Left ventricle myocardium superior (tissue), 1 donor: ENCODE measurements at places on chromosomes 5 and 9.

DNA sequence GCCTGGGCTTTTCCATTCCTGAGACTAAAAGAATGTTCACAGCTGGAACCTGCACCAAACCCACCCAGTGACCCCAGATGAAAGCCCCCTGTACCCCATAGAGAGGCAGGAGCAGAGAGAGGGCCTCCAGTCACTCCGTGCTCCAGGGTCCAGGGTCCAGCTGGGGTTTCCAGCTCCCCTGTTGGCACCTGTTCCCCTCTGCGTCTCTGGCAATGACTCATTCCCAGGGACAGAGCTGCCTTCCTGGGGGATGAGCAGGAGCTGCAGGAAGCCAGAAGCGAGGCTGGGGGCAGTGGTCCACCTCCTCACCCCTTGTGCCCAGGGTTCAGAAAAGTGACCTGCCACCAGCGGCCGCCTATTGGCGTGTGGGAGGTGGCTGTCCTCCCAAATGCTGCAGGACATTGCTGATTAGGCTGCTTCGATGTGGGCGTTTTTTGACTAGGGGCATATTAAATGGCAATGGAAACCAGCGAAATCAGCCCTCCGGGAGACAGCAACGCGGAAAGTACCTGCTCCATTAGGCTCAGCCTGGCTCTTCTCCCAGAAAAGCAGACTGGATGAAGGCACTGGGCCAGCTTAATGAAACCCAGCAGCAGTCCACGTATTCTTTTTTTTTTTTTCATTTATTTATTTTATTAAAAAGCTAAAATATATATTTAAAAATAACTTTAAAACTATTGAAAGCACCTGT, 97.4 kb downstream of the DAP start:
- DNase-seq = no peak

GRCh38 chr9:107637421-107638420, 148.2 kb upstream of the KLF4 start:
- DNase-seq = peak; percentile 91

DNA sequence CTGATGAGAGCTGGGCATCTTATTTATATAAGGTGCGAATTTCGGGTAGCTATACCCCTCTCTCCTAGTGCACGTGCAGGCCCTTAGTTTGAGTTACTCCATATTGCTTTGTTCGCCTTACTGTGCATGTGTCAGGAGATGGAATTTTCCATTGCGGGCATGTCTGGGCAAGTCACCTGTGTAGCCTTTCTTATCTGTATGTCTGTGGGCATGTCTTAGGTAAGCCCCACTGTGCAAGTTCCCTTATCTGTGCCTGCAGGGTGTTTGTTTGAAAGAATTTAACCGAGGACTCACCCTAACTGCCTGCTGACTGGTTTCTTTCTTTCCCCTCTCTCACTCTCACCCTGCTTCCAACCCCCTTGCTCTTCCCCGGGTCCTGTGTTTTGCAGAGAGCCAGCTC, 140.7 kb upstream of the RANBP3L start:
- DNase-seq = no peak

DNA sequence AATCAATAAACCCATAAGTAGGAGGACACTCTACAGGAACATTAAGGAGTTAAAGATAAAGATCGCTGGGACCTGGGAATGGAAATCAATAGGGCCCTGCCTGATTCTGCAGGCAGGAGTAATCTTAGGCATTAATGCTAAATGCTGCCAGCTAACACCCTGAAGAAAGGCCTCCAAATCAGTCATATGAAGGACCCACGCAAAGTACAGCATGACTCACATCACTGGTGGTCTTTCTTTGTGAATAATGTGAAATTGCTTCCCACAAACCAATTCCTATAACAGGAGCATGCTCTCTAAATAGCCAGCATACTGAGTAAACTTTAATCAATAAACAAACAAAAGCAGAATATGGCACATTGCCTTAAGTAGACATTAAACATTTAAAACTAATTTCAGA, 172.3 kb downstream of the SEMA5A start:
- no peak for DNase-seq

- DNase-seq = no peak
These were observed 51.1 kb upstream of the CTNND2 start for GRCh38 chr5:11955331-11955730.

DNA sequence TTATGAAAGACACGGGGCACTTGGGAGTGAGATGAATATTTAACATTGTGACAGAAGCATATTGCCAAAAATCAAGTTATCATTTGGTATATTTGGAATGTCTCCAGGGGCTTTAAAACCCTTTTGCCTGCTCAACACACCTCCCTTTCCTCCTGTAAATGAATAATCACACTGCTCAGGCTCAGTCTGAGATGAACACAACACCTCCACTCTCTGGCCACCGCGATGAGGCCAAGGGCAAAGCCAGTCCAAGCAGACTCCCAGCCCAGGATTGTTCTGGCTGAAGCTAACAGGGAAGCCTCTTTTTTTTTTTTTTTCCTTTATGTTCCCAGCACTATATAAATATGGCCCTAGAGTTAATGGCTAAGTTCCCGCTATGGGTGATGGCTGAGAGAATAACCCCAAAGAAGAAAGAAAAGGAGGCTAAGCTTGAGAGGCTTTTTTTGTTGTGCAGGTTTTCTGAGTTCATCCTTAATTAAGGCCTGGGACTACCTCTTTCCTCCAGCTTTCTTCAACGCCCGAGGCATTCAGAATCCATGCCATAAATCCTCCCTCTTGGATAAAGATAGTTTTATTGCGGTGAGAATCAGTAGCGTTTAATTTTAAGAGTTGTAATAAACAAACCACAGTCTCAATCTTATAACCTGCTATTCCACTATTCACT, 10.5 kb upstream of the ERAP1 start:
- no peak for DNase-seq

GRCh38 chr5:95102080-95102479, 182.8 kb downstream of the MCTP1 start:
- no peak for DNase-seq

DNA sequence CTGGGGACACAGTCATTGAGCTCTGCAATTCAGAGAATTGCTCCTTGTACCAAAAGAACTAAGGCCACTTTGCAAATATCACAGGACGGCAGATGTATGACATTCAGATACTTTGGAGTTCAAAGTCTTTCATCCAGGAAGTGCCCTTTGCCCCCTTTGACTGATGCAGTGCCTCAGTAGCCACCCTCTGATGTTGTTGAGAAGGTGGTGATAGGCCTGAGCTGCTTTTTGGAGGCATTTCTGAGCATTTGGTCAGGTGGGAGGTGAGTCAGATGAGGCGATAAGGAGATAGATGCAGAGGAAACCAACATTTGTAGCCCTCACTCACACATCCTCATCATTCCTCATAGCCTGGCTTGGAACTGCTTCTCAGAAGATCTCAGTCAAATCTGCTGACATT, 63.4 kb downstream of the ANGPTL2 start:
- no peak for DNase-seq

DNA sequence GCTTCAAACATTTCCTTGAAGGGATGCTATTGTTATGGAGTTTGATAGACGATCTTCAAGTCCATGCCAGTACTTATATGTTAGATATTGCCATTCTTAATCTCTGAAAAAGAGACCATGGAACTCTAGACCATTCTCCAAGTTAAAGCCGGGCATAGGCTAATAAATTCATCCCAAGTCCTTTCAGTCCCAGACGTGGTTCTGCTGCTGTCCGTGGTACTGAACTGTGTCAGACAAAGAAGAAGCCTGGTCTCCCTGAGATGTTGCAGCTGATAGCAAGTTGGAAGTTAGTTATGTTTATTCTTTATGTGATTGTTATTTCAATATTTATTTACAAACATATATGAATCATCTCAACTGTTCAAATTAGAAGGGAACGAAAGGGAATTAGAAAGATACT, 158.7 kb downstream of the NMUR2 start:
- peak; percentile 38 for DNase-seq

DNA sequence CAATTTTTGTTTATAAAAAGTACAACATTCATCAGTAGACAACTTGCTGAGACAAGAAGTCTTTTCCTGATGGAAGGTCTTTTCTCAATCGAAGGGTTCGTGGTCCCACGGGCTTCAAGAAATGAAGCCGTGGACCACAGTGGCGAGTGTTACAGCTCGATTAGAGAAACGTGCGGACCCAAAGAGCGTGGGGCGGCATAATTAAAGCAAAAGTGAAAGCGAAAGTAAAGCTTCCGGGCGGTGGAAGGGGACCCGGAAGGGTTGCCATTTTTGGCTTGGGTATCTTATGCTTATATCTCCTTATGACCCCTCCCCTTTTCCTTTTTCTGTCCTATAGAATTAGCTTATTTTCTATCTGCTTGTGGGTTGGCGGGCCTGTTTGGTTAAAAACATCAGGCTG, 2309.4 kb upstream of the ACO1 start:
- DNase-seq = no peak

GRCh38 chr9:94824913-94825610, 98.6 kb downstream of the AOPEP start:
- DNase-seq = no peak

GRCh38 chr5:173752653-173753052, 135.5 kb upstream of the CPEB4 start:
- DNase-seq = no peak

GRCh38 chr5:149326611-149327010, 18.7 kb upstream of the GRPEL2 start:
- no peak for DNase-seq

DNA sequence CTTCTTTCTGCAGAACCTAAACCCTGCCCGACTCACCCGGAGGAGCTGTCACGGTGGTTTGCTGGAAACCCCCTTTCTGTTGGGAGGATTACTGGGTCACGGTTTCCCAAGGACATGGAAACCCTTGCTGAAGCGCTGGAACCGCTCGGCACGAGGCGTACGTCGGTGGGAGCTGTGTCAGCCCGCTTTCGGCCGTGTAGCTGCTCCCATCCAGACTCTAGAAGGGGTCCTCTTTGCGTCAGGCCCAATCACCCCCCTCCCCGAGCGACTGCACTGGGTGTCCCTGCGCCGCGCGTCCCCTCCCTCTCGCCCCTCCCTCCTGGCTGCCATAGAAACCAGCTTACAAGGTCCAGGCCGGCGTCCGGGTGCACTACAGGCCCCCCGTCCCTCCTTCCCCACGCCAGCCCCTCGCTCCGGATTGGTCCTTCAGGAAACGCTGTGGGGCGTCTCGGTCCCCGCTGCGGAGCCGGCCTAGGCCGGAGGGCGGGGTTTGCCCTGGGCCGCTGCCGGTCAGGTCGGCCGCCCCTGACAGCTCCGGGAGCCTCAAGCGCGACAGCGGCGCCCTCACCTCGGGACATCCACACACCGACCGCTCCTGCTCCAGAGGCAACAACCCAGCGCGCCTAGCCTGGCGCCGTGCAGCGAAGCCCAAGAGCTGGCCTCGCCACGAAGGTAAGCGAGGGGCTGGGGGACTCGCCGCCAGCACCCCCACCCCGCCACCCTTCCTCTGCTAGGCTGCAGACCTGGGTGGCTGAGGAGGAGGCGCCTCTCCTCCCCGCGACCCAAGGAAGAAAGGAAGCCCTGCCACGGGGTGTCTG, at the start of gene NIM1K:
NIM1K (plus strand) TSS at position 486 of the 818 bp plus-strand sequence. CDS start 53,551 bp downstream, outside the sequence.
- peak; percentile 77 for DNase-seq

DNA sequence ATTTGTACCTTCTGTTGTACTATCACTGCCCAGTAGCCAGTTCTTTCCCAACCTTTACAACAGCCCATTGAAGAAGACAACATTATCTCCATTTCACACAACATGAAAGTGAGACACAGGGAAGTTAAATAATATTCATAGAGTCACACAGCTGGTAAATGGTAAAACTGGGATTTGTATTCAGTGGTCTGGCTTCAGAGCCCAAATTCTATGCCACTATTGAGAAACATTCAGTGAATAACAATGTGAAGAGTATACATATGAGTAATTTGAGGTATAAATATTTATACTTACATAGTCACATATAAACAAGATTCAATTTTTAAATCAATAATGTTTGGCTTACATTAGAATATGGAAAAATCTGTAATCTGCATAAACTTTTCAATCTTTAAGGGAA, 13.8 kb downstream of the SMIM15 start:
- DNase-seq = no peak

DNA sequence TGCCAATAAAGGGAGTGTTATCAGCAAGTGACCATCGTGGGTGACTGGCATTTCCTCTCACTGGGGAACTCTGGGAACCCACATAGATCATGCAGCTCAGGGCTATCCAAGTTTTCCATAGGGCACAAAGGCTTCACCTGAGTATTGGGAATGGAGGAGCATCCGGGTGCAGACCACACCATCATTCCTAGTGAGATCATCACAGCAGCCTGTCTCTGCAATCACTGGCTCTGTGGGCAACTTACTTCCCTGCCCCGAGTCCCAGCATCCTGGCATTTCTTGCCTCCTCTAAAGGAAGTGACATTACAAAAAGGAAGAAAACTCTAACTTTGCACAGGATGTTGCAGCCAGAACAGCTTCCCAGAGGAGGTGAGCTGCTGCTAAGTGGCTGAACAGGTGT, 80.6 kb upstream of the SHB start:
- no peak for DNase-seq

DNA sequence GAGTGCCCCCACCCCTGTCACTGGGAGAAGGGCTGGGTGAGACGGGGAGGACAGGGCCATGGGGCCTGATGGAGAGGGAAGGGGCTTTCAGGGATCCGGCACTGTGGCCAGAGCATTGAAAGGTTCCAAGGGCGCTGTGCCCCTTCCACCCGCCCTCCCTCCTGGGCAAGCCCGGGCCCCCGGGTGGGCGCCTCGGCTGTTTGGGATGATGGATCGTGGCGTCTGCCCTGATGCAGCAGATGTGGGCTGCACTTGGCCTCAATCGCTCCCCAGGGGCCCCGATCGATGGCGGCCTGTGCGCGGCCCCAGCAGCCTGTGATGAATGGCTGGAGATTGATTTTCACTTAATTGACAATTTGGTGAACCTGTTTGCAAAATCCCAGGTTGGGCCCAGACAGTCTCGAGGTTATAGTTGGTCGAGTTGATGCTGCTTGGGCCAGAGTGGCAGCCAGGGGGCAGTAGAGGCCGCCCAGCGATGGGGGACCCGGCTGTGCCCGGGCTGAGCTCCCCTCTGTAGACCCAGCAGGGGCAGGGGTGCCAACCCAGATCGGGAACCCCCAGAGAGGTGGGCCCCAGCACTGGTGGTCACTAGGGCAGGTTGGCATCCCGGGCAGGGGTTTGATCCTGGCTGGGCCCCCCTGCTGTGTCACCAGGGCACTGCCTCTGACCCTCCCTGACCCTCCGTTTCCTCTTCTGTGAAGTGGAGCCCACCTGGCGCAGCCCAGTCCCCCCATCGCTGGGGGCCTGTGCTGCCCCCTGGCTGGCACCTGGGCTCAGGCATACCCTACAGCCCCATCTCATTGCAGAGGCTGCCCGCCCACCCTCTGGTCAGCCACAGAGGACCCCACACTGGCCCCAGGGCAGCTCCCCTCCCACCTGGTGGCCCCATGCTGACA, 34.7 kb downstream of the LHX3 start:
- DNase-seq = peak; percentile 54

- peak; percentile 75 for DNase-seq
These were observed 1.0 kb upstream of the RXRA start for GRCh38 chr9:134325096-134325812.

GRCh38 chr9:92696619-92697018, 26.7 kb upstream of the IPPK start:
- no peak for DNase-seq

DNA sequence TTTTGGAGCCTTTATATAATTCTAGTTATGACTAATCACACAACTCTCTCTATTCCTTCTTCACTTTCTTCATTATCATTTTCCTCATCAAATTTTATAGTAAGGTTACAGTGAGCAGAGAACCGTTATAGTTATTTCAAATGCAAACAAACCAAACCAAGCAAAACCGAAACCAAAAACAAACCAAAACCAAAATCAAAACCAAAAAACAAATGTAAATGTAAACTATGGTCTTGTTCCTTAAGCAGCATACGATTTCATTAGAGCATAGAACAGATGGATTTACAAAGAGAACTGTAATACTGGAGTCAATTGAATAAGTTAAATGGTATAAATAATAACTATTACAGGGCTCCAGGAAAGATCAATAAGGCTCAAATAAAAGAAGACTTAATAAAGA, 447.1 kb downstream of the LRRC70 start:
- no peak for DNase-seq
